ENCODE measurements at places on chromosomes 7 and 10.
A peak's percentile ranks its signal among the peaks of the same experiment; 100 is the strongest.

- peak; percentile 84 for DNase-seq
Observed at GRCh38 chr10:110535958-110536891, 31.3 kb upstream of the SMC3 start.

GRCh38 chr7:114148779-114149178, 230.0 kb upstream of the PPP1R3A start:
- DNase-seq, result no peak

- no peak for DNase-seq
Observed at GRCh38 chr10:104371753-104372152, 18.1 kb downstream of the CFAP58 start.

- DNase-seq, result no peak
Observed at GRCh38 chr10:117477961-117478670, 64.4 kb upstream of the EMX2 start.

GRCh38 chr10:13072339-13072738, 27.6 kb upstream of the OPTN start:
- peak; percentile 12 for DNase-seq

GRCh38 chr10:106819490-106819889, 345.0 kb downstream of the SORCS1 start:
- DNase-seq, result no peak

DNA sequence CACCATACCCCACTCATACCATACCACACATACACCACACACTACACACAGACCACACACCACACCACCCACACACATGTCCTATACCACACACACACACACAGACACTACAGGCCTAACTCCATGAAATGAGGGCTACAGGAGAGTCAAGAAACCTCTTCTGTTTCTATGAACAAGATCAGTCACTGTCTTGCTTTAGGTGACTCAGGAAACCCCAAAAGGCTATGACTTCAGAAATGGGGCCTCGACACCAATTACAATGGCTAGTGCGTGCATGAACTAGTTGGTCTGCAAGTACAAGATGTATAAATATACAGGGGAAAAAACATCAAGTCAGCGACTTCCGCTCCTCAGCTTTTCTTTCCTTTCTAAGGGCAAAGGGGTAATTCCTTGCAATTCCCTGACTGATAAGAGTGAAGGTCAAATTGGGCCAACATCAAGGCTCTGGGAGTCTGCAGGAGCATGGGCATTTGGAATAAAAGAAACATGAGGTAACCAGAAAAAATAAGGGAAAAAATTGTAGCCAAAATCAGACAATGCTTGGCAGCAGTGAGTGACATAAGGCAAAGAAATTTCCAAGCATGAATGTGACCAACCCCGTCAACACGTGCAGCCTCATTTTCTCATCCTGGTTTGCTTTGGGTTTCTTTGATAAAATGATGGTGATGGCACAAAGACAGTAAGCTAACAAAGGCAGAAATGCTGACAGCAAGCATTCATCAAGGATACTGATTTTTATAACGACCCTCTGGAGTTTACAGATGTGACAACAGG, 1.5 kb downstream of the PKD1L1 start:
- DNase-seq, result no peak

DNA sequence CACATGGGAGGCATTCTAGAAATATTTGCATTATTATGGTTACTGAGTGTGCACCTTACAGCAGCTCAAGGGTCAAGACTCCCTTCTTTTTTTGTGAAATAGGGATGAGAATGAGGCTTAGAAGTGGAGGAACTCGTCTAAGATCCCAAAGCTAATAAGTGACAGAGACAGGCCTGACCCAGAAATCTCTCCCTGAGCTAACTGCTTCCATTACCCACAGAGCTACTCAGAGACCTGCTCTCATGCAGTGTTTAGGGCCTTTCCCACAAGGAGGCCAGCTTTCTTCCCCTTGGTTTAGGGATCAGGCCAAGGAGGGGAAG, 301.7 kb downstream of the RPS24 start:
- DNase-seq, result no peak

DNA sequence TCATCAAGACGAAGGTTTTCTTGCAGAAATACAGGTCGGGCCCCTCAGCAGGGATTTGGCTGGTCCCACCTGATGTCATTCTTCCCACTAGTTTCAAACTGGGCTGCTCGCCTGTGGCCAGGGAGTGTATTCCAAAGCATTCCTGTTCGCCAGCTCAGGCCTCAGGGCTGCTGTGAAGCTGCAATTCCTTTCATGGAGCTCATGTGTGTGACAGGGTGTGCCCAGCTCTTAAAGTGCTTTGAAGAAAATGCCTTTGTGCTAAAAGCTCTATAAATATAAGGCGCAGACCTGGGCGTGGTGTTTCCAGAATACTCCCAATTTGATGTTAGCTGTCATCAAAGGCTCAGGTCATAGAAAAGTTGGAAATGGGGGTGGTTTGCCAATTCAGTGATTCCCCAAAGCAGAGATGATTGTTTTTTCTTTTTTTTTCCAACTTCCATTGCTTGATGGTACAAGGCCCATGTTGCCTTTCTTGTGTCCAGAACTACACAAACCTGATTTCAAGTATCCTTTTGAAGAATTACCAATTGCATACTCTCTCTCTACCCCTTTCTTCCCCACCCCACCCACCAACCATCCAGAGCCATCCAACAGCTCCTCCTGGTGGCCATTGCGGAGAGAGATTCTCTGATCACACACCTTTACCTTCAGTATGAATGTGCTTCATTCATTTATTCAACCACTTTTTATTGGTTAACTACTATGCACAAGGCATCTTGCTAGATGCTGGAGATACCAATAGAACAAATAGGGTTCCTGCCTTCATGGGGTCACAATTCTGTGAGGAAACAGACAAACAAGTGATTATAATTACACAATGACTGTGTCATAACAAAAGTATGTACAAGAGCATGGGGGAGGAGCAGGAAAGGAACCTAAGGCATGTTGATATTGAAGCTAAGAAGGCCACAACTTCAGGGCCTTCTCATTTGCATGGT, 297.3 kb upstream of the LYZL1 start:
- DNase-seq, result peak; percentile 53

DNA sequence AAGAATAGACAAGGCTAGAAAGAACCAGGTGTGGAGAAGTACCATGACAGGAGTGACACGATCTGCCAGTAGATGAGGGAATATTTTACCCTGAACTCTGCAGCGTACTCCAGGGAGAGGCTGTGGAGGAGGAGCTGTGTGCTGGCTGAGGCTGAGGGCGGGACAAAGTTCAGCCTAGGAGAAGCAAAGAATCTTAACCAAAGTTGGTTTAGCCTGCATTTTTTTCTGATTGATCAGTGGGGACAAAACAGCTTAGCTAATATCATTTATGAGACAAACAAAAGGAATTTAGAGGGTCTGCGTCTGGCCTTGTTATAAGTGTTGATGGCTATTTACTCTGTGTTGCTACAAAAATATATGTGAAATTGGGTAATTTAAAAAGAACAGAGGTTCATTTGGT, 5.2 kb upstream of the NPSR1 start:
- no peak for DNase-seq

GRCh38 chr10:78746155-78746763, 322.5 kb upstream of the ZMIZ1 start:
- DNase-seq, result no peak

DNA sequence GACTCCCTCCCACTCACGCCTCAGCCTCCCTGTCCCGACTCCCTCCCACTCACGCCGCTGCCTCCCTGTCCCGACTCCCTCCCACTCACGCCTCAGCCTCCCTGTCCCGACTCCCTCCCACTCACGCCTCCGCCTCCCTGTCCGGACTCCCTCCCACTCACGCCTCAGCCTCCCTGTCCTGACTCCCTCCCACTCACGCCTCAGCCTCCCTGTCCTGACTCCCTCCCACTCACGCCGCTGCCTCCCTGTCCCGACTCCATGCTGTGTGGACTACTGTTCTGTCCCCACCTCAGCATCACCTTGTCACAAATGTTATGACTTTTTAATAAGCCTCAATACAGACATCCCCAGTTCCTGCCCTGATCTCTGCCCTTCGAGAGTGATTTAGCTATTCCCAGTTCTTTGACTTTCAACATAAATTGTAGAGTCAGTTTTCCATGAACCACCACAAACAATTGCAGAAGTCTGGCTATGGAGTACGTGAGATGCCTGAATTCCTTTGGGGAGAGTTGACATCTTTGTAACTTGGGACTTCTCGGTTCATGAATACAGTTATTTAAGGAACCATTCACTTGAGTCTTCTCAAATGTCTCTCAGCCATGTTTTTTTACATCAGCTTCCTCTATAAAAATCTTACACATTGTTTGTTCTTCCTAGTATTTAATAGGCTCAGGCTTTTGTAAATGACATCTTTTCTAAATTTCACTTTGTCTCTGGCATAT, 71.9 kb downstream of the FOXL3 start:
- DNase-seq, result no peak

- no peak for DNase-seq
Observed at GRCh38 chr7:89264126-89264525, 468.6 kb upstream of the TEX47 start.
